ENCODE measurements at places on chromosomes 6 and 20.
A peak's percentile ranks its signal among the peaks of the same experiment; 100 is the strongest.

DNA sequence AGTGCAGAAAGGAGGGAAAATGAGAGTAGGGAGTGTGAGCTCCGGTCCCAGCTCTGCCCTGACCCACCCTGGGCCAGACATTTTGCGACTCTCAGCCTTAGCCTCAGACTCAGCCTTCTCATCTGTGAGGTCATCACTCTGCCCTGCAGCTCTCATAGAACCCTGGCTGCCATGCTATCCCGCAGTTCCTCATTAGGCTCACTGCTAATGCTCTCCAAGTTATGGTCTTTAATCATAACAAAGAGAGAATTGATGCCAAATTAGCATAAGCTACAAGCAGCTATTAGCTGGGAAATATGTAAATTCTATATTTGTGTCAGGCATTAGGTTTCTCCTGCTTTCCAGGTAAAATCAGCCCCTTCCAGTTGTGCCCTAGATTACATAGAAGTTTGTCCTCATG lies 46.5 kb upstream of the MLN start:
- DNase-seq = no peak

DNA sequence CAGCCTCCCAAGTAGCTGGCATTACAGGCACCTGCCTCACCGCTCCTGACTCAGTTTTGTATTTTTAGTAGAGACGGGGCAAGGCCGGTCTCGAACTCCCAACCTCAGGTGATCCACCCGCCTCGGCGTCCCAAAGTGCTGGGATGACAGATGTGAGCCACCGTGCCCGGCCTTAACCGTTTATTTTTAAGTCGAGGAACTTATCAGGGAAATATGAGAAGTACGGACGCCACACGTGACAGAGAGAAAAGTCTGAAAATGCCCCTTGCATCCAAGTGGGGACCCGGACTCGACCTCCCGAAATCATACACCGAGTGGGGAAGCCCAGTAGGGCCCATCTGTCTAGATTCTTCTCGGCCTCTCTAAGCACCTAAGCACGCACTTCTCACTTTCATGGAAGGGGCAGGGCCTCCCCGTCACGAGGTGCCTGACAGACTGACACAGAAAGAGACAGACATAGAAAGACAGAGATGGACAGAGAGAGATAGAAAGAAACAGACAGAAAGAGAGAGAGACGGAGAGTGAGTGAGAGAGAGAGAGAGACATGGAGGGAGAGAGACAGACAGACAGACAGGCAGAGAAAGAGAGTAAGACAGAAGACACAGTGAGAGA lies 756.5 kb upstream of the DEFB115 start:
- DNase-seq = no peak

DNA sequence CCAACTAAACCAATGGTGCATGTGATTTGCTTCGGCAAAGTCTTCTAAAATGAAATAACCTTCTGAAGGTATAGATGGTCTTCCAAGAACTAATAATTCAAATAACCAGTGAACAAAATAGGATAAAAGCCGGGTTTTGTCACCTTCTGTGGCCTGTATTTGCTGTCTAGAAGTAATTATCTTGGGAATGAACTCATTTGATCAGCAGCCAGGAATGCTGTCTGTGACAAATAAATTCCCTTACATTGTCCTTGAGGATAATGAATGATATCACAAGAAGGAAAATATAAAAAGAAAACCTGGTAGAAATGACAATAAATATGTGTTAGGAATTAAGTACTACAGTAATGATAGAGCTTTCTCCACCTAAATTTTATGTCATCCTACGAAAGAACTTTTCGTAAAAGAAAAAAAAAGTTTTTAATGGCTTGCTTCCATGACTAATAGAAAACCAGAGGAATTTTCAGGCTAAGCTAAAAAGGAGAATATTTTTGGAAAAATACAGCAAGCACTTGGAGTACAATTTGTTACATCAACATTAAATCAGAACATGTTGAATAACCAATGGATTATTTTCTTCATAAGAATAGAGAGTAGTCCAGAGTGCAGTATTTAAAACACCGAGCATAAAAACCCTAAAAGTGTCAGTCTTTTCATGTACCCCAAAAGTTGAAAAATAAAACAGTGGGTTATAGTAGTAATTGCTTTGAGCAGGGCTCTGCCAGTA lies 247.7 kb downstream of the TBC1D7 start:
- no peak for DNase-seq

- DNase-seq = no peak
These were observed at the start of gene SEMG2 for GRCh38 chr20:45221076-45221475. Gene SEMG2 (plus strand): TSS chr20:45221373. CDS start chr20:45221390, 17 bp downstream.

GRCh38 chr6:22756365-22756764 lies 187.0 kb downstream of the HDGFL1 start:
- DNase-seq = no peak

- no peak for DNase-seq
These were observed 255.5 kb downstream of the TAF4 start for GRCh38 chr20:61810066-61810737.

GRCh38 chr6:125232466-125232865 lies 69.3 kb downstream of the HDDC2 start:
- DNase-seq = no peak

GRCh38 chr20:32559753-32560380 lies 25.3 kb downstream of the NOL4L start:
- no peak for DNase-seq

GRCh38 chr6:167211881-167212712 lies 54.3 kb upstream of the GPR31 start:
- DNase-seq = no peak

- no peak for DNase-seq
These were observed 163.0 kb downstream of the HDGFL1 start for GRCh38 chr6:22732176-22732970.

- no peak for DNase-seq
These were observed 310.3 kb downstream of the CDH26 start for GRCh38 chr20:60268491-60268890.

- no peak for DNase-seq
These were observed 294.0 kb downstream of the CLIC5 start for GRCh38 chr6:45721665-45722064.

GRCh38 chr20:49751397-49751736 lies 37.7 kb upstream of the B4GALT5 start:
- DNase-seq = no peak

- DNase-seq = no peak
These were observed 165.4 kb downstream of the TAF4 start for GRCh38 chr20:61900011-61900944.

DNA sequence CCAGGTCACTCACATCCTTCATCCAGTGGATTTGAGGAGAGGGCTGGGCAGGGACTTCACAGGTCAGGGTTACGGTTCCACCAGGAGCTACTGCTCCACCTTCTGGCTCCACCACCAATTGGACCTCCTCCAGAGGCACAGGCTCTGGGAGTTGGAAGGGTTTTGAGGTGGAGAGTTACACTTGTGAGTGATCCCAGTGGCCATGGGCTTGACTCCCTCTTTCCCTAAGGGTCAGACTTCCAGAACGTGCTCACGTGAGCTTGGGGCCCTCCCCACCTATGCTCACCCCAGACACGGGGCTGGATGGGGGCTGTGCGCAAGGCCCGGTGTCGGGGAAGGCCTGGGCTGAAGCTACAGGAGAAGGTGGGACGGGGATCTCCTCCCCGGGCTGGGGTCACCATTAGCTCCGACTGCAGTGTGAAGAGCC lies 1.5 kb downstream of the AGER start:
- DNase-seq = no peak

GRCh38 chr6:163468738-163469137 lies 54.2 kb downstream of the QKI start:
- no peak for DNase-seq

- no peak for DNase-seq
These were observed 63.2 kb downstream of the PKIB start for GRCh38 chr6:122673343-122673961.

- no peak for DNase-seq
These were observed 25.8 kb upstream of the PTPN1 start for GRCh38 chr20:50484271-50484976.

- no peak for DNase-seq
These were observed 440.4 kb downstream of the BTBD3 start for GRCh38 chr20:12358006-12358654.

- DNase-seq = peak; percentile 62
These were observed 67.1 kb downstream of the EDN1 start for GRCh38 chr6:12356983-12357972.

- DNase-seq = no peak
These were observed 41.4 kb downstream of the ZNF831 start for GRCh38 chr20:59205044-59205443.

GRCh38 chr20:43535370-43536004 lies 23.3 kb upstream of the SGK2 start:
- DNase-seq = no peak

- peak; percentile 18 for DNase-seq
These were observed 116.4 kb downstream of the KIF6 start for GRCh38 chr6:39608652-39609345.

GRCh38 chr6:148509800-148510581 lies 167.4 kb downstream of the SASH1 start:
- DNase-seq = peak; percentile 46

GRCh38 chr6:41579088-41579610 lies 33.0 kb downstream of the FOXP4 start:
- DNase-seq = no peak

DNA sequence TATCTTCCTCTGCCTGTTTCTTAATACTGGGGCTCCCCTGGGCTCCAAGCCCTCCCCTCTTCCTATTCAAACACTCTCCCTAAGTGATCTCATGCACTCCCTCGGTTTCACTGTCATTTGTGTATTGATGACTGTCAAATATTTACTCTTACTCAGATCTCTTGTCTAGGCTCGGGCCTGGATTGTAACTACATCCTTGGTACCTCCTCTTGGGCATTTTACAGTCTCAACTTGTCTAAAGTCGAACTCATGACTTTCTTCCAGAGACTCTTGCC lies 189.4 kb upstream of the PRDM1 start:
- DNase-seq = no peak

DNA sequence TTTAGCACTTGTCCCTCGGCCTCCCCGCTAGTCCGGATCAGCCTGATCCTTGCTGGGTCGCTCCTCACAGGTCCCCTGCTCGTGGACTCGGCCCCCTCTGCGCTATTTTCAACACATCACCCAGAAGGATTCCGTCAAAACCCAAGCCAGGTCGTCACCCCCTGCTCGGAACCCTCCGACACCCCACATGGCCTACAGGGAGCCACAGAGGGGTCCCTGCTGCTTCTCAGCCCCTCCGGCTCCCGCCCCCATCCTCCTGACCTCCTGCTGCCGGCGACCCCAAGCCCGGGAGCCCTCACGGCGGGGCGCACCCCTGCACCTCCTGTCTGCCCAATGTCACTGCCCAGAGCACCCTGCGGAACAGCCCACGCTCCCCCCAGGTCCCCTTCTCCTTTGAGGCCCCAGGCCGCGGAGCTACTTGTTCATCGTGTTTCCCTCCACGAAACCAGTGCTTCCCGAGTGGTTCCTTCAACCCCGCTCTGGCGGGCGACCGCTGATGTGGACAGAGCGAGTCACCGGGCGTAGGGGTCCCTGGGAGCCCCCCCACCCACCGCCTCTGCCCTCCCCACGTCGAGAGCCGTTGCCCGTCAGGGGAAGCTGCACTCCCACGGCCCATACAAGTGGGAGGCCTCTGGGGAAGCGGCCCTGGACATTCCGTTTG lies 638 bp upstream of the MYL9 start:
- no peak for DNase-seq

DNA sequence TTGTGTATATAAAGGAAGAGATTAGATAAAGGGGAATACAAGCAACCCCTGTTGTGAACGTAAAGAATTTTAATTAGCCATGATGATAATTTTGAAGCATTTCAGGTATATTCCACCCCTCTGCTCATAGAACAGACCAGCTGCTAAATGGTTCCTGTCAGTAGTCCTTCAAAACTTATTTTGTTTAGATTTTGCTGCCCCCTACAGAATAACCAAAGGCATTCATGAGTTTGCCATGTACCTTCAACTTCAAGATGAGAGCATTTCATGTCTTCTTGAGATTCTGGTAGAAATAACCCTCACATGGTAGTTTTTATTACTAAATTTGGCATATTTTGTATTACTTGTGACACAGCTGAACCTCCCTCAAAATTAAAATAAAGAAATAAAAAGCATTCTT lies 1586.7 kb downstream of the HACE1 start:
- DNase-seq = no peak

- no peak for DNase-seq
These were observed 65.8 kb downstream of the BTBD9 start for GRCh38 chr6:38573801-38574395.

- DNase-seq = no peak
These were observed 74.0 kb downstream of the MDGA1 start for GRCh38 chr6:37623666-37624065.

DNA sequence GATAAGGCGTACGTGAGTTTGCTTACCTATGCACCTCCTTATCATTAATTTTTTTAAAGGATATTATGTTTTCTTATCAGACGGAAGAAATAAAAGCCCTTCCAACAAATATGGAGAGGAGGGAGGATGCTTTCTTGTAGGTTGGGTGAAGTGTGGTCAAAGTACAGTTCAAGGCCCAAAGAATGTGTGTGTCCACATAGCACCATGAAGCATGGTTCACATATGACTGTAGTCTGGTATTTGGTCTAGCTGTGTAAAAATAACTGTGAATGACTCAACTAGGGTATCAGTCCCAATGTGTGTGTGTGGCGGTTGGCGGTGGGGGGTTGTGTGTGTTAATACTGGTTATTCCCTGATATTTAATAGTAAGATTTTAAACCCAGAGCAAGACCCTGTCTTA lies 212.7 kb downstream of the TMEM242 start:
- DNase-seq = no peak

GRCh38 chr6:2111162-2111677 lies 134.2 kb downstream of the GMDS start:
- DNase-seq = peak; percentile 63

DNA sequence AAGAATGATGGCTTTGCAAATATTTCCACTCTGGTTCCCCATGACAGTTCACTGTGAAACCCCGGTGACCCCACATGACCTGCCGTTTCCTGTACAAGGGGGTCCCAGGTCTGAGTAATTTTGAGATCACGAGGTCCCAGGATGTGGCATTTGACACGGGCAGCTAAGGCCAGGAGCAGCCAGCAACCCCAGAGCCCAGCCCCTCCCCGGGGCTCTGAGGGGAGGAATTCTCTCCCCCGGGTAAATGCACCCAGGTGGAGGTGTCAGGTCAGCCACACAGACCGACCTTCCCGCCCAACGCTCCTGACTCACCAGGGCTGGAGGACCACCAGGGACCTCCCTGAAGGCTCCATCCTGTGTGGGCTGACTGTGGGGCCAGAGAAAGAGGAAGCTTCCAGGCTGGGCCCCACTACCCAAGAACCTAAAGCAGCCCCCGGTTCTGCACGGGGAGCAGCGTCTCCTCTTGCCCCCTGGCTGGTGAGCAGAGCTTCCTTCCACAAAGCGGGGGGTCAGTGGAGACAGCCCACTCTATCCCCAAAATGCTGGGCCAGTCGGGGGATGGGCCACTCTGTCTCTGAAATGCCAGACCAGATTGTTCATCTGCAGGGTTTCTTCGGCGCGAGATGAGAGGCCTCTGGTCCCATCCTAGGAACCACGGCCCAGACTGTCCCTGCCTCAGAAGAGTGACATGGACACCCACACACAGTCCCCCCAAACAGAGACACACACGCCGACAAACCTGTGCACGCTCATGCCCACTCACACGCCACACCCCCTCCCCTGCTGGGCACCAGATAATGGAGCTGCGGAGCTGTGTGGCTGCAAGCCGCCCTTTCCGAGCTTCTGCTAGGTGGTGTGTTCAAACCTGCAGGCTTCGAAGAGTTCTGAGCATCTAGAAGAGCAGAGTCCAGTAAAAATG lies 23.4 kb upstream of the SLCO4A1 start:
- DNase-seq = peak; percentile 72
